ENCODE measurements at places on chromosomes 7 and 10.

DNA sequence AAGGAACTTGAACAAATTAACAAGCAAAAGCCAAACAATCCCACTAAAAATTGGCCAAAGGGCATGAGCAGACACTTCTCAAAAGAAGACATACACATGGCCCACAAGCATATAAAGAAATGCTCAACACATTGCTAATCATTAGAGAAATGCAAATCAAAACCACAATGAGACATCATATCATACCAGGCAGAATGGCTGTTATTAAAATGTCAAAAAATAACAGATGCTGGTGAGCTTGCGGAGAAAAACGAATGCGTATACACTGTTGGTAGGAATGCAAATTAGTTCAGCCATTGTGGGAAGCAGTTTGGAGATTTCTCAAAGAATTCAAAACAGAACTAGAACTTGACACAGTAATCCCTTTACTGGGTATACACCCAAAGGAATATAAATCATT is 311.7 kb upstream of the HPS1 start:
- no peak for DNase-seq

GRCh38 chr10:132048294-132048667 is 17.5 kb upstream of the JAKMIP3 start:
- DNase-seq: no peak

DNA sequence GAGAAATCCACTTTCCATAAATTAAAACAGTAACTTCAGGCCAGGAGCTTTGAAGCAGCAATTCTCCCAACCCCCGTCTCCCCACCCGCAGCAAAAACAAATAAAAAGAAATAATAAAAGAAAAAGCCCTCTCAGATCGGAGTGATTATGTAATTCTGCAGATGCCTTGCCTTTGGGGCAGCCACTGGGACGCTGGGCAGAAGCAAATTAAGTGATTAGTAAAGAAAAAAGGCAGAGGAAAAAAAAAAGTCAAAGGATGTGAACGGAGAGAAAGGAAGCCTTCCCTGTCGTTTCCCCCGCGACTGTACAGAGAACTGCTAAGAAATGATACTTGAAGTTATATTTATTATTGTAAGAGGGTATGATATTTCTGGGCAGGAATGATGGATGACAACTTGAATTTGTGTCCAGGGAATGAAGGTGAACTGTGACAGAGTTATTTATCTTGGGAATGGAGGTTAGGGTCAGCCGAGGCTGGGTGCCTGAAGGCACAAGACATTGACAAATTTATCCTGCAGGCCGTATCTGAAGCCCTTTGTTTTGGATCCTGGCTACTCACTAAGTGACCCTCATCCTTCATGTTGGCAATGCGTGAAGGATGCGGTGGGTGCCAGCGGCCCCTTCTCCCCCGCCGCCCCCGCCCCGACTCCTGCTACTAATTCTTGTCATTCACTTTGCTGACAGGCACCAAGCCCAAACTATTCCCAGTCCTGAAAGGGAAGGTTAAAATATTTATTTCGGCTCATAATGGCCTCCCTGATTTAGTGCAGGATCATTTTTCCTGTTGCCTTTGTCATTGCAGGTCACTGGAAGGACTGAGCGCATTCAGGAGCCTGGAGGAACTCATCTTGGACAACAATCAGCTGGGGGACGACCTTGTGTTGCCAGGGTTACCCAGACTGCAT is 604.0 kb downstream of the LRMDA start:
- peak; percentile 63 for DNase-seq

DNA sequence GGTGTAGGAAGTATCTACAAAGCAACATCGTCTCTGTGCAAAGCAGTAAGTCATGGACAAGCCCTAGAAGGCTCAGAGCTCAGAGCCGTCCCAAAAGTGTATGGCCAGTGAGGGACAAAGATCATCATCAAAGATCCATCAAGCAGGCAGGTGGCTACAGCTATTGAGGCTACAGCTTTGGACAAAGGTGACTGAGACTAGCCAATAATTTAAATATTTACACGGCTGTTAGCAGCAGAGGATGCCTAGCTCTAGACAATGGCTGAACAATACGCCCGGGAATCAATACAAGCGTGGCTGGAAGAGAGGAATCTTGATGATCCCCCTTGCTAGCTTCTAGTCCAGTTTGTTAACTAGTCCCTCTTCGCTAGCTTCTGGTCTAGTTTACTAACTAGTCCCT is 17.9 kb downstream of the NMT2 start:
- DNase-seq: no peak

- no peak for DNase-seq
Measured at GRCh38 chr10:3169673-3170072, 2.9 kb downstream of the PITRM1 start.

DNA sequence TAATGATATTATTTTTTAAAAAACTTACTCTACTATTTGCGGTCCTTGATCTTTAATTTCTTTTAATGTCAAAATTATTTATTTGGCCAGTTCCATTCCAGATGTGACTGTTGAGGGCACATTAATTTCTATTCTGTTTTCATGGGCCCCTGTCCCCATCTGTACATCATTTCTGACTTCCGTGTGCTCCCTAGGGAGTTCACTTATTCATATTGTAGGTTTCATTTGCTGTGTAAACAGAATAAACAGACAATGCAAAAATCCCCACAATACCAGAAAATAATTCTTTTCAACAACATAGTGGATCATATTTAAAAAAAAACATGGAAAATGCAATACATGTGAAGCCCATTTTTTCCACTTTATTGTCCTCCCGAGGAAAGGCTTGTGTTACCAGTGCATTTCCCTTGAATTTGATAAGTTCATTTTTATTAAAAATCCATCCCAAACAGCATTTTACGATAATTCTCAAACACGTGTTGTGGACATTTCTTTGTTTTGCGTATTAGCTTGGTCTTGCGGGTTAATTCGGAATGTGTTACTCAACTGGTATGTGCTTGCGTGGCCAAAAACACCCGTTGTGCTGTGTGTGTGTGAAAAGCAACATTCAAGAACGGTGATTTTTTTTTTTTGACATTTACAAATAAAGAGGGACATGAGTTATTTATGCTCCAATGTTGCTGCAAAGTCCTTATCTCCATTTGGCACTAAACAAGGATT is 138.4 kb downstream of the MGMT start:
- DNase-seq: no peak

- peak; percentile 86 for DNase-seq
Measured at GRCh38 chr7:105769901-105770628, 106.3 kb downstream of the ATXN7L1 start.

- DNase-seq: no peak
Measured at GRCh38 chr10:37732685-37733084, 124.7 kb downstream of the ZNF248 start.

DNA sequence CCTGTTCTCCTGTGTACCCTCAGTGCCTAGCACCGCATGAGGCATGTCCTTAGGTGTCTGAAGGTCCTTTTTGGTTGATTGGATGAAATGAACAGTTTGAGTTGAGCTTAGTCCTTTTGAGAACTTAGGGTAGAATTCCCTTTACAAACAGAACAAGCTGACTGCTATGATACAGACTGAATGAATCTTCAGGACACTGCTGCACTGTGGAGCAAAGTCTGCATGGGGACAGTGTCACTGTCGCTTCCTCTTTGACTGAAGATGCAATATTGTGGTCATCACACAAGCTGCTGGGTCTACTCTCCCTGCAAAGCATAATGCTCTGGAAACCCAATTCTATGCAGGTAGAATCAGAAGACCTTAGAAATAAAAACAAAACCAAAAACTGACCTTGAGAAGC is 8.6 kb upstream of the PLAU start:
- DNase-seq: no peak

- DNase-seq: no peak
Measured at GRCh38 chr10:50417486-50417885, 166.2 kb upstream of the ASAH2 start.

- DNase-seq: no peak
Measured at GRCh38 chr7:104656467-104656866, 328.1 kb downstream of the LHFPL3 start.

DNA sequence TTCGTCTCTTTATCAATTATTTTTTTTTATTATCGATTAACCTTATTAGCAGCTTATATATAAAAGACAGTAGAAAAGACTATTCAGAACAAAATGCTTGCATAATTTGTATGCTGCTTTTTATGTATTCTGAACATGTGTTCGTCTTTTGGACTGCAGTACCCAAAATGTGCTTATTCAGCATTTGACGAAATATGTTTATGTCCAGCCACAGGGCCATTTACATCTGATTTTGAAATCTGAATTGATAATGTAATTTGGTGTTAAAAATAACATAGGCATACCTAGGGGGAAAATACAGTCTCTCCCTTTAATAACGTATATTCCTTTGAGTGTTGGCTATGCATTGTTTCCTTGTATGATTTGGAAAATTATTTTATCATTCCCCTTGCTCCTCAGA is 386.0 kb downstream of the EXOC4 start:
- DNase-seq: no peak

GRCh38 chr10:32938554-32939061 is 19.4 kb downstream of the ITGB1 start:
- DNase-seq: peak; percentile 77

DNA sequence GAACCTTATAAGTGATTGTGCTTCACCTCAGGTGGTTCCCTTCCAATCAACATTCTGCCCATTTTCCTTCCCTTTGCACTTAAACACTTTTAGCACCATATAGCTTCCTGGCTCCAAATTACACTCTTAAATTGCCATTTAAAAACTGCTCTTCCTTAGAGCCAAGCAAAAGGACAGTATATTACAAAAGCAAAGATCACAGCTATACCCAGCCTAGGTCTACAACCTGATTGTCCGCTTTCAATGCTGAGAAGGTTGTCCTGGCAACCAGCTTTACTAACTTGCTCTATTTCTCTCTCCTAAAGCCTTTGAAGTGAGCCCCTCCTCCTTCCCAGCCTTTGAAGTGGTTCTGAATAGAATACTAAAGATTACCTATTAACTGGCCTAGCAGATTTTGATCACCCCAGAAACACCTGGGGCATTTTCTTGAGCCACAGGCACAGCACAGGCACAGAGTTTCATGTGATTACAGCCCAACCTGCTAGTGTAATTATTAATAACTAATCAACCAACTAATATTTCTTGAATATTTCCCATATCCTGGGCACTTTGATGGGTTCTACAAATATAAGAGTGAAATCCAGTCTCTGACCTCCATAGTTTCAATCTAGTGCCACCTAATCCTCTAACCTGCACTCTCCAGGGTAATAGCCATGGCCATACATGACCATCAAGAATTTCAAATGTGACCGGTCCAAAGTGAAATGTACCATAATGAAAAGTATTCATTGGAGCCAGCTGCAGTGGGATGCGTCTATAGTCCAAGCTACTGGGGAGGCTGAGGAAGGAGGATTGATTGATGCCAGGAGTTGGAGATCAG is 63.6 kb upstream of the TRIM24 start:
- peak; percentile 70 for DNase-seq

- DNase-seq: no peak
Measured at GRCh38 chr7:2326951-2327350, 12.7 kb upstream of the SNX8 start.

DNA sequence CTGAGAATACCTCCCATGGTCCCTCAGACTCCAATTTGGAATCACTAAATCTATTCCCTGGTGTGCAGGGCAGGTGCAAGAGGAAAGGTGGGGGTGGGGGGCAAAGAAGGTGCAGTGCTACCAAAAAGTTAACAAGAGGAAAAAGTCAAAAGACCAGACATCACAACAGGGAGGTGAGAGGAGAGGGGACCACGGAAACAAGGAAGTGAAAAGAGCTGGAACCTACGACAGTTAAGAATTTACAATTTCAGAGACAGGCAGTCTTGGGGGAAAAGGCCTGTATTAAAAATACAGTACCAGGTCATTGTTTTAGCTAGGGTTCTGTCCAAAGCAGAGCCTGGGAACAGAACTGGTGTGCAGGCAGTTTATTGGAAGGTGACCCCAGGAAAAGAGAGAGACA is 14.6 kb downstream of the ITGB1 start:
- no peak for DNase-seq

All from islet precursor cell (in vitro differentiated cells).